ENCODE measurements at places on chromosomes 13 and 19. TPM values are rescaled to one million over a fixed set of nuclear protein-coding genes. Genes with fewer than 3 reads are reported as not detected.

GRCh38 chr13:28585561-28585960 lies 73.4 kb upstream of the POMP start:
- no peak for DNase-seq

GRCh38 chr13:111342721-111343120 lies 22.3 kb downstream of the TEX29 start:
- no peak for DNase-seq

DNA sequence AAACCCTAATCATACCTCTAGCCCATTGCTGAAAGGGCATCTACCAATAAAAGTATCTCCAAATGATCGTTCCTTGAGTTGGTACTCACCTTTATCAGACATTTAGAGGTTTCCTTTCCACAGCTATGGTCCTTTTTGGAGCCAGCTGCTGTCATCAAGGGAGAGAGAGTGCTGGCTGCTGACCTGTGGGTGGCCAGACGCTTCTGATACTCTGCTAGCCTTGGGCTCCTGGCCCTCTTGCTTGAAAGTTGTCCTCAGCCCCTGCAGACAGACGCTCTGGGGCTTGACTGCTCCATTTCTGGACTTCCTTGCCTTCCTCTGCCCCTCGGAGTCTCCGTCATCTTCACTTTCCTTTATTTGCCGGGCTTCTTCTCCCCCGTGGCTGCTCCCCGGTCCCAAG lies 499.1 kb downstream of the DIAPH3 start:
- DNase-seq = no peak

- peak; percentile 3 for DNase-seq
Observed at GRCh38 chr19:14761607-14762006, 16.8 kb downstream of the ADGRE2 start.

GRCh38 chr13:32883474-32883873 lies 132.7 kb upstream of the KL start:
- DNase-seq = no peak

- no peak for DNase-seq
Observed at GRCh38 chr19:31568724-31569123, 219.5 kb upstream of the TSHZ3 start.

DNA sequence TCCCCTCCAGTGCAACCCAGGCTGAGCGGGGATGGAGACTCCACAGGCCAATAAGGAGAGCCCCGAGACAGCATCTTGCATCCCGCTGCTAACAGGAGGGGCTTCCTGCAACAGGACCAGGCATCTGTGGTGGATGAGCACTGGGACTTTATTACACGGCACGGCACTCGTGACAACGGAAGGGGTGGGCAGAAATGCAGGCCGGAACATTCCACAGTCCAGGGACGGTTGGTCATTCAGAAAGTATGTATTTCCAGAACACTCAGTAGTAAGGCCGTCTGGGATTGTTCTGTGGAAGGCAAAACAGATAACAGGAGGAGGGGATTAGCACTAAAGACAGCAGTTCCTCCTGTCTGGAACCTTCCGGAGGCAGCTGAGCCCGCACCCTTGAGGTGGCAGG lies 3.3 kb upstream of the TM6SF2 start:
- DNase-seq = no peak

DNA sequence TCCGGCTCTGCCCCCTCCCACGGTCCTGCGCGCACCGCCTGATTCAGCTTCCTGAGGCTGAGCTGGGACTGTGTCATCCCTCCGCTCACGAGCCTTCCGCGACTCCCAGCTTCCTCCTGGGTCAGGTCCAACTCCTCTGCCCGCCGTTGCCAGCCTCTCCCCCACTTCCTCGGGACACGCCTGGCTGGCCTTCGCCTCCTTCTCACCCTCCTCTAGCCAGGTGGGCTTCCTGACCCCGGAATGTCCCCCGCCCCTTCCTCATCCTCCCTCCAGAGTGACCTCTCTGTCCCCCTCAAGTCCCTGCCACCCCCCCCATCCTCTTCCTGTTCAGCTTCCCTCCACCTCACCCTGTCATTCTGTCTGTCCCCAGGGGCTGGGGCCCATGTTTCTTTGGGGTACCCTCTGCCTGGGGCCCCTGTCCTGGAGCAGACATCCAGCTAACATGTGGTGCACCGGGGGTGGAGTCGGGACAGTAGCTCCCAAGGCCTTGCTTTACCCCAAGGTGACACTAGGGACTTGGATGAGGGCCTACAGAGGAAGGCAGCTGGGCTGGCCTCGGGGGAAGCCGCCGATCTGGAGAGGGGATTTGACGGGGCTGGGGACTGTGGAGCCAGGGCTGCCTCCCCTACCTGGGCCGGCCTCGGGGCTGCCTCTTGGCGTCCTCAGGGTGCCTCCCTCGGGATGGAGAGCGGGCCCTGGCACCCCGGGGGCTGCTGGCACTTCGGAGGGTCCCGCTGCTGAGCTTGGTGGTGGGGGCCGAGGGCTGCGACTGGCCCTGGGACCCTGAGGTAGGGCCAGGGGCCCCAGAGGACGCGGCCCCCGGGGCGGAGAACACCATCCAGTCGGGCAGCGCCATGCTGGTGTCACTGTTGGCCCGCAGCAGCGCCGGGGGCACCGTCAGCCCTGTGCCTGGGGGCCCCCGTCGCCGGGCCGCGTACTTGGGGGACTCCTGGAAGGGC lies 16.5 kb downstream of the SHANK1 start:
- no peak for DNase-seq

DNA sequence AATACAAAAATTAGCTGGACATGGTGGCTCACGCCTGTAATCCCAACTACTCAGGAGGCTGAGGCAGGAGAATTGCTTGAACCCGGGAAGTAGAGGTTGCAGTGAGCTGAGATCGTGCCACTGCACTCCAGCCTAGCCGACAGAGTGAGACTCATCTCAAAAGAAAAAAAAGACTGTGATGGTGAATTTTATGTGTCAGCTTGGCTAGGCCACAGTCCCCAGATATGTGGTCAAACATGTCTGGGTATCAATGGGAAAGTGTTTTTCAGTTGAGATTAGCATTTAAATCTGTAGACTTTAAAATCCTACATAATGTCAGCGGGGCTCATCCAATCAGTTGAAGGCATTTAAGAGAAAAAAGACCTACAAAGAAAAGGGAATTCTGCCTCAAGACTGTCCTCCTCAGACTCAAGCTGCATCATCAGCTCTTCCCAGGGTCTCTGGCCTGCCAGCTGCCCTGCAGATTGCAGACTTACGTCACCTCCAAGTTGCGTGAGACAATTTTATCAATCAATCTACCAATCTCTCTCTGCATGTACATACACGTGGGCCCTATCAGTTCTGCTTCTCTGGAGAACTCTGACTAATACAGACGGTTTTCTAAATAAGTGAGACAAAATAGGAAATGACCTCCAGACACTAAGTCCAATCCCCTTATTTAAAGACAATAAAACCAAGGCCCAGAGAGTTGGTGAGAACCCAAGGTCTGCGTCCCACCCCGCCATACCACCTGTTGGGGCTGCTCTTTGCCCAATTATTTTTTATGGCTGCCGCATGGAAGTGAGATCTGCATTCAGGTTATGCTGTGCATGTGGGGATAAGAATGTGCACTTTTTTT lies 99.2 kb downstream of the ABCC4 start:
- no peak for DNase-seq

DNA sequence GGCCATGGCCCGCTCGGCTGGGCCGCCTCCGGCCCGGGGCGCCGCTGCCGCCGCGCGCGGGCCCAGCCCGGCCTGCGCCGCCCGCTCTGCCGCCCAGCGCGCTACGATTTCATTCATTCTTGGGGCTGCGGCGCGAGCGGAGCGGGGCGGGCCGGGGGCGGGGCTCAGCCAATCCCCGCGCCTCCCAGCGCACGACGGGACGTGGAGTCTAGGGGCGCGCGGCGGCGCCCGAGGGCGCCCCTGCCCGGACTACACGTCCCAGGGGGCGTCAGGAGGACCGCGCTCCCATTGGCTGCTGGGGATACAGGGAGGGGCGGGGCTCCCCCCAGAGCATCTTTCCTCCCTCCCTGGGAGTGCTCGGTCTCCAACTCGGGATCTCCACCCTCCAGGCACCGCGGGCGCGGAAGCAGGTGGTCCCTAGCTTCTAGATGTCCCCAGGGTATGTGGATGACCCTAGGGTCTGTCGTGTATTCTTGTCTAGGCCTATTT lies 5.6 kb upstream of the DPF1 start:
- DNase-seq = no peak

DNA sequence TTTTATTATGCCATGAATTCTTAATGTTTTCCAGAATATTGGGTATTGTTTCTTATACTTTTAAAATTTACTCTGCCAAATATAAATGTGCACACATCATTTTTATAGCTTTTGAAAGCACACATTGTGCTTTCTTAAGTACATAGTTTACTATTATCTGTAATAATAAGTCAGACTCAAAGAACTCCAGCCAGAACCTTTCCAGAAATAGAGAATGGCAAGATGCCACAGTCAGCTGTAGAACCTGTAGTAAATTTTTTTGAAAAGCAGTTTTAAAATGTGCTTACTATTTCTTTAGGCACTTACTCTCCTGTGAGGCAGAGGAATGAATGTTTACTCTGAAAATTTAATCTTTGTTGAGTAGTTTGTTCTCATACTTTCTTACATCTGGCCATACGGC lies 1287.1 kb downstream of the PCDH9 start:
- no peak for DNase-seq

DNA sequence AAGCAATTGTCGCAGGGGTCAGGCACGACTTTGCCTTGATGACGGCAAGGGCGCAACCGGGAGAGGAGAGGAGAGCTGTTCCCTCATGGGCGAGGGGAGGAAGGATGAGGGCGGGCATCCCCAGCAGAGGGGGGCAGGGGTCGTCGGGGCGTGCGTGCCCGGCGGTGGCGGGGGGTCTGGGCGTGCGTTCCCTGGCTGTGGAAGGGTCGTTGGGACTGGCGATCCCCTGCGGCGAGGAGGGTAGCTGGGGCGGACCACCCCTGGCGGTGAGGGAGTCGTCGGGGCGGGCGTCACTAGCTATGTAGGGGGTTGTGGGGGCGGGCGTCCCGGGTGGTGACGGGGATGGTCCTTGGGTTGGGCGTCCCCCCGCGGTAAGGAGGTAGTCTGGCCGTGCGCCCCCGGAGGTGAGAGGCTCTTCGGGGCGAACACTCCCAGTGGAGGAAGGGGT lies 1.7 kb downstream of the COMP start:
- no peak for DNase-seq

- no peak for DNase-seq
Observed at GRCh38 chr13:114284680-114285079, 3.3 kb downstream of the UPF3A start.

DNA sequence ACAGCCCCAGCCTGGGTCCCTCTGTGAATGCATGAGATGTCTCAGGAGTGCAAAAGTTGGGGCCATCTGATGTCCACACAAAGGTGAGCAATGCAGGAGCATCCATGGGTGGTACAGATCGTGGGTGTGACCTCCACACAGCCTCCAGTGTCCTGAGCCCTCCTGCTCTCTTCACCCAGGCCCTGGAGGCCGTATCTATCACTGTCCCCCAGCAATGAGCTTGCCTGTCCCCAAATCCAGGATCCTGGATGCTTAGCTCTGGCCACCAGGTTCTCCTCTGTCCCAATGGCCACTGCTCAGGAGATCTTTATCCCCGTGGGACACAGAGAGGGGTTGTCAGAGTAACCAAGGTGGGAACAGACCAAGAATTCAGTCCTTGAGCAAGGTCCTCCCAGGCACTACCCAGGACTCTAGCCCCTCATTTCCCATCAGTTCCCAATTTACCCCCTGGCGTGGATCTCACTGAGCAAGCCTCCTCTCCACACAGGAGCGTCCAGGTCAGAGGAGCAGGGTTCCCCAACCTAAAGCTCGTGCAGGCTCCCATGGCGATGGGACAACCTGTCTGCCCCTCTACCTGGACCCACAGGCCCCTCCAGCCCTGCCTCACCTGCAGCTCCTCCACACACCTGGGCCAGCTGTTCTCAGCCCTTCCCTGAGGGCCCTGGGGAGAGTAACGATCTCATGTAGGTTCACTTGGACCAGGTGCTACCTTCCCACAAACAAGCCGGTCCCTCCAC lies 11.3 kb downstream of the CEACAM21 start:
- DNase-seq = no peak

DNA sequence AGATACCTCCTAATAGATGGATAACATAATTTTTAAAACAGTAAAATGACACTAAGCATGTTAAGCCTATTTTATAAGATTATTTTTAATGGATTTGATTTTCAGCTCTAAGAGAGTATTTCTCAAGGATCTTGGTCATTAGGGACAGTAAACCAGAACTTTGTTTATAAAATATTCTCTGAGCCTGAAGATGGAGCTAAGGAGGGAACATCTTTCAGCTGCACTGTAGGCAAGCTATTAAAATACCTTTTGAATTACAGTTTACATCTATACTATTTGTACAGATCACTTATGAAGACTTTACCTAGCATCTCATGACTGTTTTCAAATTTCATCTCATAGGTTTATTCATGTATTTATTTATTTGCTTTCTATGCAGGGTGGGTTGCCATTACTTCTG lies 345.3 kb downstream of the MYO16 start:
- DNase-seq = no peak

DNA sequence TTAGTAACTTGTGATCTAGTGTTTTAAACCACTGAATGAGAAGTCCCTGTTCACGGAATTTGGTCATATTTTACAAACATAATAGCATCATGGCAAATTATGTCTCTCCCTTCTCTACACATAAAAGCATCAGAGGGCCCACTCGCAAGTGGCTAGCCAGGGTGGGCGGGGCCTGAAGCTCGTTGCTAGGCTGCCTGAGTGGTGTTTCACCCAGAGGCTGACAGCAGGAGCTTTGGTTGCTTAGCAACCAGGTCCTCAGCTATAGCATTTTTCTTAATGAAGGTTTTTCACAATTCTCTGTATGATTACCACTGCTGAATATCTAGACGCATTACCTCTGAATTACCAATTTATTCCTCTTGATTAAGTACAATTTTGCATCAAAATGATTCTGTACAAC lies 126.5 kb downstream of the NALCN start:
- no peak for DNase-seq

DNA sequence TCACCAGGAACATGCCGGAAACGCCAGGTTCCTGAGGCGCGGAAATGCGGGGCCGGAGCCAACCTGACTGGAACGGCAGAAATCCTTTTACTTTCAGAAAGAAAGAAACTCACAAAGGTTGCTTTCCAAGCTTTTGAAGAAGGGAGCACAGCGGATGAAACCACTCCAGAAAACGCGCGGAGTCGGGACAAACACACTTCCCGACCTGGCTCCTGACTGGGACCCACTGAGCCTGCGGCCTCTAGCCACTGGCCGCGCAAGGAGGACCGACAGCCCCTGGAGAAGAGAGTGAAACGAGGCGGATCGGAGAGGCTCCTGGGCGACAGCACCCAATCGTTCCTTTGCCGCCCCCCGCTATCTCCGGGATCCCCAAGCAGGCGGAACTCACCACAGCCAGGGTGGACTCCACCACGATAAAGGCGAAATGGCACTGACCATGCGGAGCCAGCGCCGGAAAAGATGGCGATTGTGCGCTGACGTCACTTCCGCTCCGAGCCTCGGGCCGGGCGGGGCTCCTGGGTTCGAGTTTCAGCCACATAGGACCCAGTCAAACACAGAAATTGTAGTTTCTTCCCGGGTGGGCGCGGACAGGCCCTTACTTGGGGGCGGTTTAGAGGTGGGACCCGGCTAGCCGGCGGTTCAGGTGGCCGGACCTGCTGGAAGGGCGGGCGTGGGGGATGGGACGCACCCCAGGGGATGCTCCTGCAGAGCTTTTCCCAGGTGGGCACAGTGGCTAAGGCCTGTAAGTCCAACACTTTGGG lies at the start of gene ZNF121:
Gene ZNF121, minus strand, starts transcription at position 432 of the 761 bp plus-strand sequence. CDS start 16,407 bp downstream, outside the sequence.
- DNase-seq = peak; percentile 86

Gene TMC4
- 2.4 TPM for total RNA-seq

Gene ICAM4
- total RNA-seq = 0.62 TPM

Gene PIH1D1
- total RNA-seq = 43.7 TPM
